ENCODE measurements at places on chromosomes 12 and 14.

GRCh38 chr14:67501670-67502069, 13.1 kb upstream of the TMEM229B start:
- no peak for DNase-seq

DNA sequence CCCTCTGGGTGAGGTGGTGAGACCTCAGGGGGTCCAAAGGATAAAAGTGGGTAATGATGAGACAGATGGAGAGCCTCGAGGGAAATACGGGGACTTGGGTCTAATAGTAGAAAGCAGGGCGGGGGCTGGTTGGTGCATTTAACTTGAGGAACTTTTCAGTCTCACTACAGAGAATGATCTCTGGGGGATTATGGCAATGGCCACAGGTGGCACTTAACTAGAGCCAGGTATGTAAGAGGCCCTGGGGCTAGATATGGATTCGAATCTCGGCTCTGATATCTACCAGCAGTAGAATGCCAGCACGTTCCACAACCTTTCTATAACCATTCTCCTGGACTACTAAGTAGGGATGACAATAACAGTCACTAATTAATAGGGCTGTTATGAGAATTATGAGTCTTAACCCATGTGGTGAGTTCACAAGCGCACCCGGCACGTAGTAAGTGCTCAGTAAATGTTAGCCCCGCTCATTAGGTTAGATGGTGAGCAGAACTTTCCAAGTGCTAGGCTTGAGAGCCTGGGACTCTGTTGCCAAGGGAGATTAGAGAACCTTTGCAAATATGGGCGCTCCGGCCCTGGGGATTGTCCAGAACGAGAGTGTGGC, 888 bp upstream of the PLXNC1 start:
- no peak for DNase-seq

DNA sequence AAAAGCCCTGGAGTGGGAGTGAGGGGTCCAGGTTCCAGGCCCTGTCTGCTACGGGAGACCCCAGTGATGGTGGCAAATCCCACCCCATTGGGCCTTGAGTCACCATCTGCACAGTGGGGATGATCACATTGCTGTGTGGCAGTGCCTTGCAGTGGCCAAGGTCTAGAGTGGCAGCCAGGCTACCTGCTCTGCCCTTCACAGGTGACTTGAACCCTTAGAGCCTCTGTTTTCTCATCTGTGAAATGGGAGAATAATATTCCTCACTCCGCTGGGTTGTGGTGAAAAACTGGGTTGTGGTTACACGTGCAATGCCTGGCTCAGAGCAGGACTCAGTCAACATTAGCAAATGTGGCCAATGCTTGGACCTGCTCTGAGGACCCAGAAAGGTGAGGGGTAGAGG, 58.2 kb downstream of the MVK start:
- no peak for DNase-seq

DNA sequence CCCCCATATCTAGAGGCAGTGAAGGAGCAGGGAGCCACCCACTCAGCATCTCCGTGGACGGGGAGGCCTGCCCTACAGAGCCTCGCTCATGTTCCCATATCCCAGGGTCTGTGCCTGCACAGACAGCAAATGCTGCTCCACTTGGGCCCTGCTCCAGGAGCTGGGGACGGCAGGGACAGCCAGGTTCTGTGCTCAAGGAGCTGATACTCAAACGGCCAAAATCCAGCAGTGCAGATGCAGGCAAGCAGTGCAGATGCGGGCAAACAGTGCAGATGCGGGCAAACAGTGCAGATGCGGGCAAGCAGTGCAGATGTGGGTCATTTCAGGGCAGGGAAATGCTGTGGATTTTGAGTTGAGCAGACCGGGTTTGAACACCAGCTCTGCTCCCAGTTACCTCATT, 6.2 kb upstream of the SERPINA12 start:
- no peak for DNase-seq

DNA sequence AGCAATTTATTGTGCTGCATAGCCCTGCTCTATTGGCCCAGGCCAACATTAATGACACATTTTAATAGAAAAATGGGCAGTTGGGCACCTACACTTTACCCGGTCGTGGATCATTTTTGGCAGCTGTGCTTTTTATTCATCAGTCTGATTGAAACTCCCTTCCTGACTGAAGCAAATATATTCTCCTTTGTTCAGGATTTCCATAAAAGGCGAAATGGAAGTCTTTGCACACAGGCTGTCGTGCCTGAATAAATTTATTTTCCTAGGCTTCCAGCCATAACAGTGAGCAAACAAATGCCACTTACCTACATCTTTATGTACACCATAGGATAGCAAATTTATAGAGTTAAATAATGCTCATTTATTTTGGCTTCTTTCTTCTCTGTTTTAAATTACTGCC, 480.7 kb upstream of the DCN start:
- DNase-seq, result no peak

DNA sequence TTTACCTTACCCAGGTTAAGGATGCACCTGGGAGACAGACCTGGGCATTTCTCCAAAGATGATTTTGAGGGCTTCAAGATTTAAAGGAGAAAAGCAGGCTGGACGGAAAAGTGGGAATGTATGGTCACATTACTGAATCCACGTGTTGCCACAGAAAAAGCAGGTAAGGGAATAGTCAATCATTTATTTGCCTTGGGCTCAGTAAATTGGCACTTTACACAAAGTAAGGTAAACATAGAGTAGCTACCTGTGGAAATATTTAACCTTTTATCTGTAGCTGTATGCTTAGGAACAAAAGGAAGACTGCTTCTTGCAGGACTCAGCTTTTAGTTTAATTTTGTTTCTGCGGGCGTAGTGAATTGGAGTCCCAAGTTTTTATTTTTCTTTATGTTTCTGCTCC, 153.3 kb downstream of the SLCO1B3 start:
- no peak for DNase-seq

GRCh38 chr12:92248977-92249376, 103.3 kb upstream of the BTG1 start:
- DNase-seq, result no peak

- DNase-seq, result no peak
Observed at GRCh38 chr14:75328558-75329155, 50.0 kb downstream of the FOS start.

DNA sequence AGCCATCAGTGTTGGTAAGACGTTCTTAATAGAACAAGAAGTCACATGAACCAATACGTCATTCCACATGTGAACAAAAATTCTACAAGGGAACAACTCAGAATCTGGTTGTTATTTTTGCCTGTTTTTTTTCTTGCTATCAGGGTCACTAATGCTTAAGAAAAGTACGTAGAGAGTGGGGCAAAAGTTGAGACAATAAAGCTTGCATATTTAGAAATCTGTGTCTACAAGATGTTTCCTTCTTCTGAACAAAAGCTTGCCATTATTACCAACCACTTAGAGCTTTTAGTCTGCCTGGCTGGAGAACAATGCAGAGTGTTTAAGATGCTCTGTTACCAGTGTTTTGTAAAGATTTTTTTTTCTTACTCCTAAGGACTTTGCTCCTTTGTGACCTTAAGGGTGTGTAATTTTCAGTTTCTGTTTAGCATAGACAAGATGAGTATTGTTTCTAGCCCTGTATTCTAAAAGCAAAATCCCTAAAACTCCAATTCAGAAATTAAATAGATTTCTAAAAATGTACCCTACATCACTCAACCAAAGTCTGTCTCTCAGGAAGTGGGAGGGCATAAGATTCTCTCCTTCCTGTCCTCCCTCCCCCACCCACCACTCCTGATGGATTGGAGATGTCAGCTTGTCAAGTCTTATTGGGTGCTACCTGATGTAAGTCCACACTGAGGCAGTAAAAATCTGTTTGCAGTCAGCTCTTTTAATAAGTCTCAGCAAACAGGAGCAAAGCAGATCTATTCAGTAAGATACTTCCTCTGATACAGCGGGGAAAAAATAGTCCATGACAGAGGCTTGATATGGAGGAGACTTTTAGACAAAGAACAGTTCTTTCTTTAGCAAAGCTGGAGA, 267.6 kb downstream of the GRIN2B start:
- no peak for DNase-seq

DNA sequence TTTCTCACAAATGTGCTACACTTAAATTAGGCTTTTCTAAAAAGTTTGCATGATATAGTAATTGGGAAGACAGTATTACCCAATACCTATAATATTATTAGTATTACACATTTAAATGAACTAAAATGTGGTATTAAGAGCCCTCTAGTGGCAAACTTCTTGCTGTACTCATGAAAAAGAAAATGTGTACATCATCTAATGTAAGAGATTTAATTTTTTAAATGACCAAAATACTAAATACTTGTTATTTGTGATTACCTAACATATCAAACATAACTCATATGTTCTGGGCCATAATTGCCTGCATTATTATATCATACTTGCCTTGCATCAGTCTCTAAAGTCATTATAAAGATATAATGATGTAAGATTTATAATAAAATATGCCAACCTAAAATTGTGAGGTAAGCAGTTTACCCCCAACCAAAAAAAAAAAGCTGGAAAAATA, 64.2 kb downstream of the DNAI7 start:
- DNase-seq, result no peak
